ENCODE measurements at places on chromosomes 7 and 10. TPM values are rescaled to one million over a fixed set of nuclear protein-coding genes. Genes with fewer than 3 reads are reported as not detected.

PCLO gene
- total RNA-seq = 0.27 TPM

IQUB gene
- 0.84 TPM for total RNA-seq

PTPRZ1 gene
- 3.0 TPM for total RNA-seq

CPA1 gene
- total RNA-seq = 3.6 TPM

MYPN gene
- total RNA-seq = 69.2 TPM

GRCh38 chr10:99682032-99682431, 22.7 kb downstream of the ENTPD7 start:
- no peak for DNase-seq
- H3K4me3 ChIP-seq = no peak overlapping the region
- H3K27ac ChIP-seq = no peak overlapping the region
- H3K36me3 ChIP-seq = peaks cover 7% of the 10 kb centered on the region
- H3K4me1 ChIP-seq = peaks cover 2% of the 10 kb centered on the region
- no peaks in the 10 kb centered on the region for H3K27me3 ChIP-seq

GRCh38 chr7:151867912-151868311, 9.0 kb downstream of the PRKAG2 start:
- peaks cover 9% of the 10 kb centered on the region for H3K4me1 ChIP-seq
- peaks cover 2% of the 10 kb centered on the region for H3K27me3 ChIP-seq
- H3K4me3 ChIP-seq = no peak overlapping the region

DNA sequence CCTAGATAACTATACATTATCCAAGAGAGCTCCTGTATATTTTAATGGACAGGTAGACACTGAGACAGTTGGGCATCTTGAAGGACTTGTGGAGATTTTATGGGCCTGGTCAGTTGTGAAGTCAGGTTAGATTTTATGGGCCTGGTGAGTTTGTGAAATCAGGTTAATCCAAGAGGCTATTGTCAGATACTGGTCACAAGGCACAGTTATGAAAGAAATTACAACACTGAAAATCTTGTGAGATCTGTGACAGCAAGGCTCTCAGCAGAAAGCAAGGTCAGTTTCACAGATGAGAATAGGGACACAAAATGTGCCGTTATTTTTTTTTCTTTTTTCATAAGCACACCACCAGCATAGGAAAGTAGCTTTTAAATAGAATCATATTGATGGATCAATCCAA, 167.6 kb downstream of the VTI1A start:
- H3K4me3 ChIP-seq = no peak overlapping the region
- no peak for DNase-seq
- no peaks in the 10 kb centered on the region for H3K27me3 ChIP-seq
- H3K4me1 ChIP-seq = no peaks in the 10 kb centered on the region
- H3K27ac ChIP-seq = no peak overlapping the region
- H3K36me3 ChIP-seq = no peaks in the 10 kb centered on the region

DNA sequence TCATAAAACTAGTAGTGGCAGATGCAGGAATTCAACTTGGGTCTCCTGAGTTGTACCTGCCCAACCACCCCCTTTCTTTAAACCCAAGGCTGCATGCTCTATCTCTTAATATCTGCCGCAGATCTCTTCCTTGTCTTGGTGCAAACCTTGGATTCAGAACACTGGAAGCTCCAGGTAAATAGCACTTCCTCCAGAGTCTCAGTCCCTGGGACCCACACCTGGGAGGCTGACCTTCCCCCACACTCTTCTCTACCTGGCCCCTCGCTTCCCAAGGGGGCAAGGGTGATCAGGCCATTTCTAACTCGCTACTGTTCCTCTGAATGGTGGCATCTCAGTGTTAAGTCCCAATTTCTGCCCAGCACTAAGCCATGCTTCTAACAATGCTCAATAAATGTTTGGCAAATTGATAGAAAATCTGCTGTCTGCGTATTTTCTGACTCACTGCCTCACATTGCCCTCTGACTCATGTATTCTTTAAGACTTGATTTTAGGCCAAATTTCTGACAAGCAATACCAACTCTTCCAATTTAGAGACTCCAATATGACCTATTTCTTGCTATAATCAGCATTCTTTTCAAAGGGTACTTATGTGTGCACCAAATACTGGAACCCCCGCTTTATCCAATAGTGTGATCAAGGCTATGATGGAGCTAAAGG, 68.0 kb upstream of the PPP1R3C start:
- no peak overlapping the region for H3K4me3 ChIP-seq
- DNase-seq = no peak
- H3K27me3 ChIP-seq = no peaks in the 10 kb centered on the region
- H3K36me3 ChIP-seq = no peaks in the 10 kb centered on the region

DNA sequence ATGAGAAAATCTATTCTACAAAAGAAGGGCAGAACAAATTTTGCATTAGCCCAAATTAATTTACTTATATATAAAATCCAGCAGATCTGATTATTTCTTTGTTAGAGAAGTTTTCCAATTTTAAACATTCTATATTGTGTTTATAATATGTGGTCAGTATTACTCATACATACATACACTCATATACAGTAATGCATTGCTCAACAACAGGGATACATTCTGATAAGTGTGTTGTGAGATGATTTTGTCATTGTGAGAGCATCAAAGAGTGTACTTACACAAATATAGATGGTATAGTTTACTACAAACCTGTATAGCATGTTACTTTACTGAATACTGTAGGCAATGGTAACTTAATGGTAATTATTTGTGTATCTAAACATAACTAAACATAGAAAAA, 239.6 kb upstream of the ETV1 start:
- H3K4me1 ChIP-seq = no peaks in the 10 kb centered on the region
- no peak overlapping the region for H3K4me3 ChIP-seq
- no peaks in the 10 kb centered on the region for H3K27me3 ChIP-seq
- H3K36me3 ChIP-seq = no peaks in the 10 kb centered on the region
- DNase-seq = no peak
- H3K27ac ChIP-seq = no peak overlapping the region

DNA sequence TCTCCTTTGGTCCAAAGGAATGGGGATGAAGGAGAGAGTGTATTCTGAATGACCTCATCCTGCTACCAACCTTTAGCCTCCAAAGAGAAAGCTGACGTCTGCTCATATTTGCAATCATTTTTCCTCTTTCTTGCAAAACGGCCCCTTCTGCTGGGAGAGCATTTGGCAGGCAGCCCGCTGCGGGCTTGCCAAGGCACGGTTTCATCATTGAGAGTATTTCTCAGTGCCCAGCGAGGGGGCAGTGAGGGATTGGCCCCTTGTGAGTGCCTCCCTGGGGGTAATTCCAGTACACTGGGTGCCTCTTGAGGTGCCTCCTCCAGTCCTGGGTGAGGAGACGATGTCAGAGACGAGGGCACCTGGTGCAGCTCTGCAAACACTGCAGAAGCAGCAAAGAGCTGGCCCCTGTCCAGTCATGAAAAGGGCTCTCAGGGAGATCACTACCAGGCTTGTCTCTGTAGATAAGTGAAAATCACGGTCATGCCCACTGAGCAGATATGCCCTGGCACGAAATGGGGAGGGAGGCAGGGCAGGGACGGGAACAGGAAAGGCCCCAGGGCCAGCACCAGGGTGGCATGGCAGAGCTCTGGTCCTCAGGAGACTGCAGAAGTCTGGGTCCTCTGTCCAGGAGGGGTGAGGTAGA, 48.7 kb upstream of the SHH start:
- peaks cover 2% of the 10 kb centered on the region for H3K4me1 ChIP-seq
- H3K4me3 ChIP-seq = no peak overlapping the region
- no peaks in the 10 kb centered on the region for H3K36me3 ChIP-seq
- H3K27me3 ChIP-seq = peaks cover 5% of the 10 kb centered on the region

DNA sequence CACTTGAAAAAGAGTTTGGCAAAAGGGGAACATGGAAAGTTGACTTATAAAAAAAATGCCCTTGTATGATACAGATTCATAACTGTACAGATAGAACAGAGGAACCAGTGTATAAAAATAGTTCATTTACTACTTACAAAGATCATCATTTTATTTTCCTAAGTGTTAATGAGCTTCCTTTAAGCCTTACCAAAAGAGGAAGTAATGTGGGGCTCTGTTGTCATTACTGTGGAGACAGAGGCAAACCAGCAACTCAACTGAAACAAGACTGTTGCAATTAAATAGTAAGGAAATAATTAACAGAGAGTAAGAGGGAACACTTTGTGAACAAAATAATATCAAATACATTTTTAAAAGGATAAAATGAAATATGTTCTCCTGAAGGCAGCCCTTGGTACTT, 526.2 kb upstream of the ADARB2 start:
- H3K27ac ChIP-seq = no peak overlapping the region
- H3K4me3 ChIP-seq = no peak overlapping the region
- no peaks in the 10 kb centered on the region for H3K4me1 ChIP-seq
- no peaks in the 10 kb centered on the region for H3K36me3 ChIP-seq
- no peak for DNase-seq

GRCh38 chr7:91694351-91694841, 186.1 kb downstream of the MTERF1 start:
- DNase-seq = peak; percentile 85
- no peak overlapping the region for H3K27ac ChIP-seq
- H3K4me1 ChIP-seq = peaks cover 2% of the 10 kb centered on the region
- H3K27me3 ChIP-seq = no peaks in the 10 kb centered on the region

DNA sequence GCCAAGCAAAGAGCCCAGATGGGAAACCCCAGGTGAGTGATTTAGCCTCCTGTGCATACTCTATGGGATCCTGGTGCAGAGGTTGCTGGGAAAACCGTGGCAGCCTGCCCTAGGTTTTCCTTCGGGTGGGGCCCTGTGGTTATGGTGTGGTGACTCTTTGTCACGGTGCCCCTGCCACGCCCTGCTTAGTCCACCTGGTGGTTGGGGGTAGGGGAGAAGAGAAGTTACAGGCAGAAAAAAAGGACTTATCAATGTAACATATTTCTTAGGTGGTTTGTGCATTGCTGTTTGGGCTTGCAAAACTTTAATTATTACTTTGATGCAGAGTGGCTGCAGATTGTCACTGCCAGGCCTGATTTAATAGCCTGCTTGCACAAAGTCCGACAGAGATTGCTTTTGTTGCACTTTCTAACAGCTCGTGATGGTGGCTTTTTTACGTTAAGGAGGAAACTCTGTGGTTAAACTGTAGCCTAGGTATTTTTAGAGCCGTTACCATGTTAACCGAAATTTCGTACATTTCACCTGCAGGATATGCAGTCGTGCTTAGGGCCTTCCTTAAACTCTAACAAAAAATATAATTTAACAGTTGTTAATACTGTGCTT, 197.4 kb downstream of the RNLS start:
- H3K27me3 ChIP-seq = no peaks in the 10 kb centered on the region
- no peak overlapping the region for H3K27ac ChIP-seq
- no peaks in the 10 kb centered on the region for H3K36me3 ChIP-seq
- peaks cover 6% of the 10 kb centered on the region for H3K4me1 ChIP-seq

GRCh38 chr10:97380516-97380915, 20.6 kb downstream of the RRP12 start:
- no peaks in the 10 kb centered on the region for H3K27me3 ChIP-seq
- H3K4me1 ChIP-seq = no peaks in the 10 kb centered on the region
- no peak for DNase-seq
- H3K4me3 ChIP-seq = no peak overlapping the region

GRCh38 chr7:22601408-22601807, 101.4 kb upstream of the STEAP1B start:
- H3K4me1 ChIP-seq = peaks cover 7% of the 10 kb centered on the region
- peak overlapping the region; percentile 85 for H3K27ac ChIP-seq
- H3K27me3 ChIP-seq = no peaks in the 10 kb centered on the region
- DNase-seq = no peak

DNA sequence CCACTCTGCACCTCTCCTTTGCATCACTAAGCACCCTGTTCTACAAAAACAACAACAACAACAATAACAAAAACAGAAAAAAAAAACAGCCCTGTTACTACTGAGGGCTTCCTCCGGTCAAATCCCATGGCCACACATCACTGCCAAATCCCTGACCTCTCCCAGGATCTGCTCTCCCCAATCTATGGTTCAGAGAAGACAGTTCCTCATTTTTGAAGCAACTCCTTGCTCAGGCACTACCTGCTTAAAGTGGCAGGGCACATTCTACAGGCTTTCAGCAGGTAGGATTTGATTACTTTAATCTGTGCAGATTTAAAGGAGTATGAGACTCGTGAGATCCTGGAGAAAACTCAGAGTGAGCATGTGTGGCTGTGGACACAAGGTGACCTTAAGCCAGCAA, 46.9 kb downstream of the PIK3CG start:
- no peaks in the 10 kb centered on the region for H3K27me3 ChIP-seq
- DNase-seq = no peak
- H3K4me1 ChIP-seq = no peaks in the 10 kb centered on the region
- no peak overlapping the region for H3K27ac ChIP-seq
- no peaks in the 10 kb centered on the region for H3K36me3 ChIP-seq

DNA sequence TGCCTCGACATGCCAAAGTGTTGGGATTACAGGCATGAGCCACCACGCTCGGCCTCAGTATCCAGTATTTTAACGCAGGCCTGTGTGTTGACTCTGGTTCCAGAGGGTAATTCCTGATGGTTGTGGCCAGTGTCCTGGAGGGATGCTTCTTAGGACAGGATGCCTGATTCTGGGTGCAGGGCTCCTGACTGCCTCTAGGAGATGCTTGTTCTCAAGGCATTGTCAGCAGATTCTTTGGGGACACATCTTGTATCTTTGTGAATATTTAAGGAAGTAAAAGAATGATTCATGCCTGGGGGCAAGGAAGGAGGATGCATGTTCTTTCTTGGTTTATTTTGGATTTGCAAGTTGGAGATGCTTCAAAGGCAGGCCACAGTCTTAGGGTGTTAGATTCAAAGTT, 2.2 kb downstream of the ZDHHC4 start:
- no peak overlapping the region for H3K4me3 ChIP-seq
- H3K4me1 ChIP-seq = peaks cover 14% of the 10 kb centered on the region
- no peak overlapping the region for H3K27ac ChIP-seq
- H3K36me3 ChIP-seq = peaks cover 36% of the 10 kb centered on the region
- H3K27me3 ChIP-seq = no peaks in the 10 kb centered on the region
- DNase-seq = no peak

- no peak for DNase-seq
- no peaks in the 10 kb centered on the region for H3K27me3 ChIP-seq
- no peaks in the 10 kb centered on the region for H3K4me1 ChIP-seq
Measured at GRCh38 chr7:121099572-121099971, 111.1 kb downstream of the CPED1 start.

- H3K36me3 ChIP-seq = no peaks in the 10 kb centered on the region
- no peak overlapping the region for H3K27ac ChIP-seq
- H3K4me3 ChIP-seq = no peak overlapping the region
- H3K4me1 ChIP-seq = no peaks in the 10 kb centered on the region
- no peaks in the 10 kb centered on the region for H3K27me3 ChIP-seq
Measured at GRCh38 chr10:66788178-66788987, 137.5 kb upstream of the LRRTM3 start.

DNA sequence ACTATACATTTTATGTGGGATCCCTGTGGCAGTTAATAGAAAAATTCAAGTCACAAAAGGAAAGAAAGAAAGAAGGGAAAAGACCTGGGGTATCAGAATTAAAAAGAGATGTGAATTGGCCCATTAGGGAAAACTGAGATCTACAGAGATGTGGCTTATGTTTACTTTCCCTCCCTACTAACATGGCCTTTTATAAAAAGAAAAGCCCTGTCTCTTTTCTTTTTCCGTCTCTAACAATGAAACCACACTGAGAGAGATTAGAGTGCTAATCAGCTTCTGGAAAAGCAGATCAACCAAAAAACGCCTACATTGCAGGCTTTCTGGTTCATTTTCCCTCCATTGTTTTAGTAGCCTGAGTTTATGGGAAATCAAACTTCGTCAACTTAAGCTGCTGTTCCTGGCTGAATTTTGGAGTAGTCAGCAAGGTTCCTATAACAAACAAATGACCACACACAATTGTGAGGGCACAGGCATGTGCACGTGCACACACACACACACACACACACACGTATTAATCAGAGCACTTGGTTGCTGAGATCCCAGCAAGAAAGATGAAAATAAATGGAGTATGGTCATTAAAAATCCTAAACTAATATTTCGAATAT, 235.1 kb downstream of the SORCS1 start:
- no peak overlapping the region for H3K4me3 ChIP-seq
- no peaks in the 10 kb centered on the region for H3K4me1 ChIP-seq
- no peak for DNase-seq
- H3K27me3 ChIP-seq = no peaks in the 10 kb centered on the region
- no peak overlapping the region for H3K27ac ChIP-seq
- no peaks in the 10 kb centered on the region for H3K36me3 ChIP-seq

Data from muscle of leg (tissue), 16 donors.